AG04450 (cell line): ENCODE measurements at places on chromosomes 6 and 20.

- DNase-seq = no peak
Measured at GRCh38 chr6:70412252-70413113, 825 bp upstream of the FAM135A start.

DNA sequence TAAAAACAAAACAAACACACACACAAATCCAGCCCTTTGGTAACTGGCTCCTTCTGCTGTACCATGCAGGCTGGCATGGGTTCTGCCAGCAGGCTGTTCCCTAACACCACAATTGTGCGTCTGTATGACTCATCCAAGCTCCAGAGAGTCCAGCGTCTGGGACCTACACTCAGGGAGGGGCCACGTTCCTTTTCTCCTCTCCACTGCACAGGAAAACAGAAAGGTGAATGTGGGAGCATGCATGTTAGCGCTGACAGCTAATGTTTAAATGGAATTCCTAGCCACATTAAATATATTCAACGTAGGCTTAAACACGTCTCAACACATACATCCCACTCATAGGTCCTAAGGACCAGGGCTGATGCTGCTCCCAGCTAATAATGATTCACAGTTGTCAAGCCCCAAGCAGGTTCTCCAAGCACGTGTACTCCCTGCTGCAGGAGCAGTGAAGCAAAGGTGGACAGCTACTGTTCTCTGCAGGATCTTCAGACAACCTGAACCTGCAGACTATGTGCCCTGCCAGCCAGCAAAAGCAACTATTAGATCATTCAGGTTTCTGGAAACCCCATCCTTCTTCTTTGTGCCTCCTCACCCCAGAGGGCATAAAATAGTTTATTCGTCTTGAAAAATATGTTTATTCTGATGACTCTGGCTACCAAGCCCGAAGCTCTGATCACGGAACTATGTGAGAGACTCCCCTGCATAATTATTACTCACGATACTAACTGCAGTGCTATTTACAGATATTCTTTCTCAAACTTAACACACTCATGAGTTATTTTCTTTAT, 20.9 kb downstream of the MAP1LC3A start:
- no peak for DNase-seq

DNA sequence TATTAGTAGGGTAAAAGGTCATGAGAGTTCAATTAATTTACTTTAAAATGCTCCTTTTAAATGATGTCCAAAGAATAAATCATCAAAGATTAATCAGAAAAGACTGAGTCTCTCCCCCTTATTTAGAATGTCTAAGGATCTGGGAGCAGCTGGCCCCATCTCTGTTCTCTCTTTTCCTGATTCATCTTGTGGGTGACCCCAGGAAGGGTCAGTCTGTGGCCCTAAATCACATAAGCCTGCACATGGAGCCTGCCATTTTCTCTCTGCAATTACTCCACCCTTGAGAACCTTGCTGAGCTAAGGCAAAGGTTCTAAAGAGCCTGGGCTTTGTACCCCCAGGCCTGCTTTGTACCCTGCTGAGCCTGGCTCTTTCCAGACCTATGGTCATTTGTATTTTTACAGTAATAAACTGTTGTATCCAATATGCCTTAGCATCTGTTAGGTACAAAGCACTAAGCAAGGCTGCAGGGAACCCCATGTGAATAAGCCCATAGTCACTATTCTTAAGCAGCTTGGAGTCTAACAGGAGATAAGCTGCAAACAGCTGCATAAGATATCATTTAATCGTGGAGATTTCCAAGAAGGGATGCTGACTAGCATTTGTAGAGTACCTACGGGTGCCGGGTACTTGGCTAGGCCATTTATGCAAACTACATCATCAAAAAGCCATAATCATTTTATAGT, 431.0 kb upstream of the MARCKS start:
- no peak for DNase-seq

DNA sequence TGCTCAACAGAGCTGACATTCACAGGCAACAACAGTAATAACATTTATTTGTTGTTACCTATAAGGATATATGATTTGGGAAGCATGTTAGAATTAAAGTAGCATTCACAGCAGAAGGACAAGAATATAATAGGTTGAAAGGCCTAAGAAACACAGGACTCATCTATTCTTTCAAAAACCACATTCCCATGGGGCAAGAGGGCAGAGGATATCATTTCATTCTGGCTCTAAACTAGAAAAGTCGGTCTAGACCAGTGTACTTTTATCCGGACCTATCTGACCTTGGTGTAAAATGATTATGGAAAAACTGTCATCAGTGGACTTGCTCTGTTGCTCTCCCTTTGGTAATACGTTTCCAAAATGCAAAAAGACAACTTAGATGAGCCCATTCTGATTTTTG, 914.7 kb upstream of the CITED2 start:
- no peak for DNase-seq

DNA sequence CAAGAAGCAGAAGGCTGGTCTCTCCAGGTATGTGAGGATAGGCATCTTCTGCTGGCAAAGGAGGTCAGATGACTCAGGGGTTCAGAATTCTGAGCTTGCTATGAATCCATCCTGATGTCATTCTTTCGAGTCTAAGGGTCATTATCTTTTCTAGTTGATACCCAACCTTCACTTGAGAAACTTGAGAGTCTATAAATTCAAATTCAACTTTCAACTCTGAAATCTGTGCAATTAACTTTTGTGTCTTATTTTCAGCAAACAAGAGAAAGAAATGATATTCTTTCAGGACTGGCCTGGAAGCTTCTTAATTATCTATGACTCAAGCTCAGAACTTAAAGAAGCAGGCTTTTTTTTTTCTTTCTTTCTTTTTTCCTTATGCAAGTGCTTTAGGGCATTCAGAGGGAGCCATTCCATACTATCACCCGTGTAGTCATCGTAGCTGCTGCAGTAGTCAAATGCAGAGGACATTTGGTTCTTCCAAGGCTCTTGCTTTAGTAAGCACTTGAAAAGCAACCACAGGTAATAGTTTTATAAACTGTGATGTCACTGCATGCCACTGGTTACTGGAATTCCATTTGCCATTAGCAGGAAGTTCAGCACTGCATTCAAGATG, 93.0 kb downstream of the ADTRP start:
- peak; percentile 33 for DNase-seq

DNA sequence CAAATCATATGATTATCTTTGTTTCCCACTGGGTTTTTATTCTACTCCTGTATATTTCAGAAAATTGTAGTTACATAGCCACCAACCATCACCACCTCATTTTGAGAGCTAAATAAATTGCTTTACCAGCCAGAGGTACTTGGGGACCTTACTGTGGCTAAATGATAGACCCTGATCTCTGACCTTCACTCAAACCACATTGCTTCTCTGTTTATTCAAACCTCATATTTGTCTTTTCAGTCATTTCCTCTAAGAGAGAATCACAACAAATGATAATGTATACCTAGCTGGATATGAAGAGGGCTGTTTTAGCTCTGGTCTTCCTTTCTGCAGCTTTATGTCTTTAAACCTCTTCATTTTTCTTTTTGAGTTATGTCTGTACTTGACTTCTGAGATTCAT, 142.8 kb downstream of the ADGB start:
- no peak for DNase-seq

DNA sequence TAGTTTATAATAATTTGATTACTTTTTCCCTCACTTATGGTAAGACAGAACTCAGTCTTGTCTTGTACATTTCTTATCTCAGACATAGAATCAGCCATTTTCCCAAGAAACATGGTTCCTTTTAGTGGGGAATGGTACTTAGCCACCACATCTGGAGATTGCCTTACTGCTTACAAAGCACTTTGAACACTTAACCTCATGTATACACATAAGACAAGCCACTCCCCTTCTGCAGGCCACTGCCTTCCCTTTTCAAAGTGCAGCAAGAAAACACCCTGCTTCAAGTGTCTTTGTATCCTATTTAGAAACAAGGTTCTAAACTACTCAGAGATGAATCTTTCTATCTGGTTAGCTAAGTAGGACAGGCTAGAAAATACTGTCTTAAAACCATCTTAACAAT, 159.2 kb downstream of the UBE3D start:
- DNase-seq = peak; percentile 20

GRCh38 chr6:109383438-109383940, 1.2 kb upstream of the CD164 start:
- no peak for DNase-seq

GRCh38 chr20:32681175-32682084, 7.7 kb upstream of the C20orf203 start:
- no peak for DNase-seq

DNA sequence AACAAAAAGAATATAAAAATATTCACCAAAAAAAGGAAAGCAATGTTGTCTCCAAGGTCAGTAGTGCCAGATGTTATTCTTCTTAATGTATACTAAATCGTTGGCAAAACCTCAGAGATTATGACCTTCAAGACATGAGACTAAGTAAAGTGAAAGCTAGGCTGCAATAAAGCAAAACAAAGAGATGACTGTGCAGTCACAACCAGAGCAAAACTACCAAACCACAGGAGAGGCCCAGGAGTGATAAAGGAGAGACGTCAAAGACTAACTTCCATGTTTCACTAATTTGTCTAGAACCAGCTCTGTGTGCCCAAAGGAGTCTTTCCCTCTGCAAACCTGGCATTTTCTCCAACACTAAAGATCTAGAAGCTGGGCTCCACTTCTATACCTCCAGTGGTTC, 155.9 kb upstream of the POU3F2 start:
- no peak for DNase-seq

- DNase-seq = no peak
Measured at GRCh38 chr20:5160882-5161281, 34.1 kb downstream of the CDS2 start.

- no peak for DNase-seq
Measured at GRCh38 chr20:3258429-3258828, 19.4 kb upstream of the SLC4A11 start.

DNA sequence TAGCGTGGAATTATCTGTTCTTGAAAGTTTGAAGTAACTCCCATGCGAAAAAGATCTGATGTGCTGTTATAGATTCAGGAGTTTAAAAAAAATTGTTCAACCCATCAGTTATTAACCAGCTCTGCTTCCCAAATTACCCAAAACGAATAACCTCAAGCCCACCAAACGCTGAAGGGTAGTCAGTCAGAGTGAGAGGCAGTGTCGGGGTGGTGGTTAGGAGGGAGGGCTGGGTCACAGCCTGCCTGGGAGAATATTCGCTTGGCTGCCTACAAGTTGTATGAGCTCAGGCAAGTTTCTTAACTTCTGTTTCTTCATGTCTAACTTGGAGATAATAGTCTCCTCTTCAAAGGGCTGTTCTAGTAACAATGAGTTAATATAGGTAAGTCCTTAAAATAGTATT, 114.6 kb downstream of the JPH2 start:
- no peak for DNase-seq

DNA sequence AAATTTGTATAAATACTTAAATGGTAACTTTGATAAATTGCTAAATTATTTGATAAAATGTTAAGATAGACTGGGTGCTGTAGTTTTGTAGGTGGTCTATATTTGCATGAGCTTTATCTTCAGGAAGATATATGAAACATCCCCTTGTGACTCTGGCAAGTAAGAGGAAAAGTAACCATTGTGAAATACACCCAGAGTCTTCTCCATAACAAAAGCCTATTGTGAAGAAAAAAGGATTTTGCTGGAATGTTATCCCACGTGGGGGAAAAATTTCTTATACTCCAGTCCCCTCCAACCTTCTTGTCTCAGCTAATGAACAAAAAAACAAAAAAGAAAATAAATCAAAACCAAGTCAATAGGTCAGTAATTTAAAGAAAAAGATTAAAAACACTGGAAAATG, 600.7 kb downstream of the HDGFL1 start:
- no peak for DNase-seq

DNA sequence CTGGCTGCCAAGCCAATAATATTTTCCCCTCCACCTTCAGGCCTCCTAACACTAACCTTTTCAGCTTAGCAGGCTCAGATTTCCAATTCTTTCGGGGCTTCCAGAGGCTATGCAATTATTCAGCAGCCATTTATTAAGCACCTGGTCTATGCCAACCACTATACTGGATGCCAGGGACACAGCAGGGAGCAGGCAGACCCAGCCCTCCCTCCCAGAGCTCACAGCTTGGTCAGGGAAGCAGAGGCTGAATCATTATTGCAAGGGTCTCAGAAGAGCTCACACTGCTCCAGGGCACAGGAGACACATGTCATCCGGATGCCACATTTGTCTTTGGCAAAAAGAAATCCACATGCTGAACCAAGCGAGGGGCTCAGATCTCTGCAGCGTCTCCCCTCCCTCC, 1.3 kb downstream of the BPIFB1 start:
- DNase-seq = no peak

DNA sequence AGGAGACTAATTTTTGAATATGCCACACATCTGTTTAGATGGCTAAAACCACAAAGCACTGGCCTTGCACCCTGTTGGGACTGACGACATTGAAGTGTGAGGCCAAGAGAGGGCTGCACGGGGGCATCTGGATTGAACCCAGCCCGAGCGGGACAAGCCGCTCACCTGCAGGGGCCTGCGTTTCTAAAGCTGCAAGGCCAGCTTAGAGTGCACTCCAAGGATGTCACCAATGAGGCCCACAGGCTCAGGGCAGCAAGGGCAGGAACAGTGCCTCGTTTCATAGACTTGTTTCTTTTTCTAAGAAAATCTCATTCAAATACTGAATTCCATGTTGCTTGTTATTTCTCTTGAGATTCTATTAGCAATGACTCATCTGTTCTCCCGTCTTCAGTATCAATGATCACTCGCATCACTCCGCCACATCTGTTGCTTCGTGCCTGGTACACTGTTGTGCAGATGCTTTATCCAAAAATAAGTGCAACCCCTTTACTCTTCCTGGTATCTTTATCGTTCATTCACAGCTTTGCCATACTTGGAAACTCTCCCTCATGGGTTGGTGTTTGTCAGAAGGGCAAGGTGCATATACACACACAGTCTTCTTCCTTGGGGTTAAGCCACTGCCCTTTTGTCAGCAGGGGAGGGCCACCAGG, 120.1 kb downstream of the IRF4 start:
- DNase-seq = no peak

- DNase-seq = no peak
Measured at GRCh38 chr6:37324131-37325033, 29.4 kb upstream of the RNF8 start.
